ENCODE measurements at places on chromosomes 1 and 21.

GRCh38 chr1:153614906-153615305 is 1.2 kb downstream of the S100A14 start:
- no peak for DNase-seq

- no peak for DNase-seq
Measured at GRCh38 chr1:167800251-167800650, 78.5 kb downstream of the MPZL1 start.

DNA sequence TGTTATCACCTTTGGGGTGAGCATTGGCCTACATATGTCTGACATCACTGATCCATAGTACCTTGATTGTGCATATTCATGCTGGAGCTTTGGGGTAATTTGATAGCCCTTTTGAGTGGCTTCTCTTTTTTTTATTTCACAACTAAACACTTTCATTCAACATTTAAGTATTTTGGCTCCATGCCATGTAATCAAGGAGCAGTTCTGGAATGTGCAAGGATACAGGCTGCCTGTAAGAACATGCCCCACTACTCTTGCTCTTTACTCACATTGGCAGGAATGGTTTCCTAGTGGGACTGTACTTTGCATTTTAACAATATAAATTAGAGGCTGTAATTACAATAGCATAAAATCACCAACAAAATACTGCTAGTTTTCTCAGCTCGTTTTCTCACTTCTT is 300.7 kb upstream of the SPAG17 start:
- DNase-seq, result no peak

DNA sequence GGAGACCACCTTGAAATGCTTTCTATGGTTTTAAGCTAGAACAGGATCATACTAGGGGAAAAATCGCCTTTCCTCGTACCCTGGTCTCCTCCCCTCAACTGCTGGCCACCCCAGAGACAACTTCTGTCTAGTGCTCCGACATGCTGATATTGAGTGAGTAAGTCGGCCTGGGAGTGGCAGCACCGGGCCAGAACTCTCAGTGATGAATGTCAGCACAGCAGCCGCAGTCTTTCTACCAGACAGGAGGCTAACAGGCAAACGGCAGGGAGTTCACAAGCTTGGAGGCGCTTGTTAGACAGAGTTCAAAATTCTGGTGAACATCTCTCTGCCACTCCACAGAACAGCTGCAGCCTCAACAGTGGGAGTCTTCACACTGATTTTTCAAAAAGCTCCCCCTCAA is 716.9 kb downstream of the ADGRL2 start:
- DNase-seq, result no peak

GRCh38 chr21:39531840-39532239 is 80.1 kb downstream of the SH3BGR start:
- no peak for DNase-seq

GRCh38 chr21:44872649-44873355 is 688 bp downstream of the PTTG1IP start:
- DNase-seq, result no peak

GRCh38 chr1:39711966-39712340 is 20.7 kb upstream of the HPCAL4 start:
- DNase-seq, result no peak

GRCh38 chr21:16570856-16571255 is 841.1 kb downstream of the USP25 start:
- DNase-seq, result no peak

GRCh38 chr1:31691951-31692350 is 11.9 kb downstream of the COL16A1 start:
- DNase-seq, result no peak

- DNase-seq, result no peak
Measured at GRCh38 chr1:30323352-30323751, 400.0 kb downstream of the MATN1 start.

GRCh38 chr1:85661767-85662166 is 46.5 kb downstream of the ZNHIT6 start:
- DNase-seq, result no peak

- no peak for DNase-seq
Measured at GRCh38 chr1:155032886-155033285, 695 bp downstream of the DCST2 start.

DNA sequence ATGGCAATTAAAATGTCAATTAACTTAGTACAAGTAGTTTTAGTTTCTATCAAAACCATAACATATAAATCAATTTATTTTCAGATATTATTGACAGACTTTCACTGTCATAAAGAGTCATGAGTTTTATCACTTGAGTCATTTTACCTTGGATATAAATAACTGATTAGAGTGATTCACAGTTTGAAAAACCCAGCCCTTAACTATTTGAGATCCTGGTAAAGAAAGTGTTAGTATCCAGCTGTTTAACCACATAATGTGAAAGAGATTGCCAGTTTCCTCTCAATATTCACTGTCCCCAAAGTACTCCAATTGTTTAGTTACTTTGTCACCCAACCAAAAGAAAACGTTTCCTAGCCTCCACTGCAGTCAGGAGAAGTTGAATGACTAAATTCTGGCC is 91.3 kb downstream of the UCHL5 start:
- no peak for DNase-seq

DNA sequence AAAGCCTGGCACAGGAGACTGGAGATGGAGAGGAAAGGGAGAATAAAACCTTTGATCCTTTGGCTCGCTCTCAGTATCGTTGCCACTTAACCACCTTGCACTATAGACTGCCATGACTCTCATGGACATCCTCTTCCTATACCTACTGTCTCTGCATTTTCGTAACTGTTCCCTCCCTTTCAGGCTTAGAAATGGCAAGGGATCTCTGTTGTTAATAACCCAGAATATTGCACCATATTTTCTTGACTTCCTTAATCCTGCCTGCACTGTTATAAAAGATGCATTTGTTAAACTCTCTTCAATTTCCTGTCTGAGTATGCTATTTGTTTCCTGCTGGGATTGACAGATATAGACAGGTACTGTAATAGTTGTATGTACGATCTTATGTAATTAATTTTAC is 38.6 kb downstream of the CYYR1 start:
- DNase-seq, result no peak

DNA sequence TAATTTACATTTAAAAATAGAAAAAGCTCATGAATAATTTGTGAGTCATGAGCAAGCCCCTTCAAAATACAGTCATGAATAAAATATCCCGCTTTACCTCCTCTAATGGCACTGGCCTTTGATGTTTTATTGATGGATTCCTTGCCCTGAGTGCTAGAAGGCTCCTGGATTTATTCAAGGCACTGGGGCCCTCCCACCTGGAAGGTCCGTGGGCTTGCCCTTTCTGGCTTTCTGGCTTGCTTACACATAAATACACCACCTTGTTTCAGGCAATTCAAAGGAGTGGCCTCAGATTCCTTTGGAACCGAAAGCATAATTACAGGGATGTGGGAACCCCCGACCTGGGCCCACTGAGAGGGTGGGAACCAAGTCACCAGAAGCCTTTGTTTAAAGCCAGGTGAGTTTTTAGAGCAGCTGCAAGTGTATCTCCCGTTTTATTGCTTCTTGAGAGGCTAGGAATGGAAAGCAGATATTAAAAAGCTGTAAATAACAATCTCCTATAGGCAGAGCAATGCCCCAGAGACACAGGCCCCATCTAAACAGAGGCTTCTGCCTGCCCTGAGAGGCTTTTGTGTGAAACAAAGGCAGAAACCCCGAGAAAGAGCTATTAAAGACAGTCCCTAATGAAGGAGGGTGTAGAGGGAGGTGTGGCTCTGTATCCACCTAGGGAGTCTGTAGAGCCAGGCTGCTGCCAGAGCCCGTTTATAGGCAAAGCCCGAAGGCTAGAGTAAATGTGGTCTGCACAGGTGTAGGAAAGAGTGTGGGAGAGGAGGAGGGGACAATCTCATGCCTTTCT is 126.4 kb downstream of the FAM78B start:
- DNase-seq, result no peak

- DNase-seq, result no peak
Measured at GRCh38 chr1:218845589-218845988, 328.1 kb upstream of the LYPLAL1 start.

- DNase-seq, result peak; percentile 15
Measured at GRCh38 chr1:161096015-161096414, 2.1 kb upstream of the KLHDC9 start.

GRCh38 chr1:203789966-203790365 is 5.5 kb upstream of the ZBED6 start:
- no peak for DNase-seq

GRCh38 chr1:53349968-53350852 is 22.3 kb upstream of the LRP8 start:
- peak; percentile 52 for DNase-seq

DNA sequence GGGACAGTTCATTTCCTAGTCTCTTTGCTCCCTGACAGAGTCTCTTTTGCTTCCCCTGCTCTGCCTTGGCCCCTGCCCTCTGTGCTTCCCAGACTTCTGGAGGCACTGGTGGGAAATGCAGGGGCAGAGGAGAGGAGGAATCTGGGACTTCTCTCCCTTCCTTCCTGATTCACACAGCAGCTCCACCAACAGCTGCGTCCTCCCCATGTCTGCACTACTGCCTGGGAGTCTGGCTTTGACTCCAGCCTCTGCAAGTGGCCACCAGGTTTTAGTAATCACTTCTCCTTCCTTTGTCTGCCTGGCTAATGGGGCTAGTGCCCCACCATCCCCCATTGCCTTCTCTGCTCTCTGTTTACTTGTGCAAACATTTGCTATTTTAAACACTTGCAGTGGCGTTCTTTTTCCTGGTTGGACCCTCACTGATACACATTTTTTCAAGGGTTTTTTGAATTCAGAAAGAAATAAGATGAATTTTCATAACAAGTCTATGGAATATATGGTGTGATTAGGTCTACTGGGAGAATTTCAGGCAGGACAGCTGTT is 21.9 kb downstream of the FASLG start:
- DNase-seq, result no peak

GRCh38 chr1:15786581-15786980 is 20.9 kb downstream of the UQCRHL start:
- DNase-seq, result no peak

GRCh38 chr1:10432910-10433700 is 2.9 kb downstream of the CENPS start:
- no peak for DNase-seq

DNA sequence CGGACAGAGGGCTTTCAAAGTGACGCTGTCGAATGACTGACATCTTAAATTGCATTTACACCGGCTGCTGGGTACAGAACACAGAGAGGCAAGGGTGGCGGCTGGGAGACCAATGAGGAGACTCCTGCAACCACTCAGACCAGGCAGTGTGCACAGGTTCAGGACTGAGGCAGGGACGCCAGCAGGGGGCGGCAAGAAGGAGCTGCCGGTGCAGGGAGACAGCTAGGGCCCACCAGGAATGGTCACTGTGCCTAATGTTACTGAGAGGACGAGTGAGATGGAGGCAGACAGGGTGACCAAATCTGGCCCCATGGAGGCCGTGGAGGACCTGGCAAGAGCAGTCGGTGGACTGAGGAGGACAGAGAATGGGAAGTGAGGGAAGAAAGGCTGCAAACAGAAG is 23.5 kb downstream of the GLIS1 start:
- DNase-seq, result no peak

GRCh38 chr1:233295975-233296322 is 424 bp upstream of the PCNX2 start:
- no peak for DNase-seq

GRCh38 chr21:45551316-45551715 is 9.1 kb upstream of the SLC19A1 start:
- no peak for DNase-seq

DNA sequence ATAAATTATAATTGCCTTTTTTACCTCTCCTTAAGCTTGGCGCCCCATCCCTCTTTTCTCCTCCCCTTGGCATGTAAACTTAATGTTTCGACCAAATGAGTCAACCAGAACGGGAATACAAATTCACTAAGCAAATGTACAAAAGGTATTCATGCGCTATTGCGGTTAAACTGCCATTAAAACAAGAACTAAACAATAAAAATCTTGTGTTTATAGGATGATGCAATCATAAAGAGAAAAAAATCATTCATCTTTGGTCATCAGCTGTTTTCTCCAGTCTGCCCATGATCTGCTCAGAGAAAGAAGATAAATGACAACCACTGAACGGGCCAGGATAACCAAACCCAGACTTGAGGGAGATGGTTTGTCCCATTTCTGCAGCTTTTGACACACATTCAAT is 534.2 kb upstream of the PLXNA2 start:
- no peak for DNase-seq
